Stimulated activated CD8-positive, alpha-beta memory T cell treated with anti-CD3 and anti-CD28 coated beads, Interleukin-15, amount 100 ng/mL, for 48 hours (primary cell): ENCODE measurements at places on chromosomes 7 and 10.

DNA sequence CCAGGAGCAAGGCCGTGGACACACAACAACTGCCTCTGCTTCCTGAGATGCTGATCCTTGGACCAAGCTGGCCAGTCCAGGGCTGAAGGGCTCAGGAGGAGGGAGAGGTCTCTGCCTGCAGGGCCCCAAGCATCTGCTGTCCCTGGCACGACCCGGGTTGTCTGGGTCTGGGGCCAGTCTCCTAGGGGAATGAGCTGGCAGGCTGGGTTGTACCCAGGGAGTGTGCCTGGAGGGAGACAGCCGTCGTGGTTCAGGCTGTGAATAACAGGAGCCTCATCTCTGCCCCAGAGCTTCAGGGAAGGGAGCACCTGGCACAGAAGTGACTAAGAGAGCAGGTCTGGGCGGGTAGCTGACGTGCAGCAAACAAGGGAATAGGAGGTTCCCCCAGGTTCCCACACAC, 17.9 kb upstream of the SERPINE1 start:
- DNase-seq: no peak

GRCh38 chr10:43403911-43404703, 4.9 kb downstream of the HNRNPF start:
- no peak for DNase-seq

- no peak for DNase-seq
Observed at GRCh38 chr7:149824748-149825566, 13.2 kb upstream of the ZNF862 start.

DNA sequence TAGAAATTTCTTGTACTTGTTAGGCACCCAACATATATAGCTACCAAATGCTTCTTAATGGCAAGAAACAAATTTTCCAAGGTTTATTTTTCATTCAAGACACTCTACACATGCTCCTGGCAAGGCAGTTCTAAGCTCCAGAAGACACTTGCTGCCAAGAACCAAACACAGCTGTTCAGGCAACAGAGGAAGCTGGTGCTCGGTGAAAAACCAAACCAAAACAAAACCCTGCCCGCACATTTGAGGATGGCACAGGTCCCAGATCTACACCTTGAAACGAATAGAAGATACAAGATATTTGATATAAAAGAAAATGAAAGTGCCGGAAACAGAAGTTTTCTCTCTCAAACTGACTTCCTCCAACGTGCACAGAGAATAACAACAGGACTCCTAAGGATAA, 4.9 kb upstream of the DNTT start:
- DNase-seq: no peak

DNA sequence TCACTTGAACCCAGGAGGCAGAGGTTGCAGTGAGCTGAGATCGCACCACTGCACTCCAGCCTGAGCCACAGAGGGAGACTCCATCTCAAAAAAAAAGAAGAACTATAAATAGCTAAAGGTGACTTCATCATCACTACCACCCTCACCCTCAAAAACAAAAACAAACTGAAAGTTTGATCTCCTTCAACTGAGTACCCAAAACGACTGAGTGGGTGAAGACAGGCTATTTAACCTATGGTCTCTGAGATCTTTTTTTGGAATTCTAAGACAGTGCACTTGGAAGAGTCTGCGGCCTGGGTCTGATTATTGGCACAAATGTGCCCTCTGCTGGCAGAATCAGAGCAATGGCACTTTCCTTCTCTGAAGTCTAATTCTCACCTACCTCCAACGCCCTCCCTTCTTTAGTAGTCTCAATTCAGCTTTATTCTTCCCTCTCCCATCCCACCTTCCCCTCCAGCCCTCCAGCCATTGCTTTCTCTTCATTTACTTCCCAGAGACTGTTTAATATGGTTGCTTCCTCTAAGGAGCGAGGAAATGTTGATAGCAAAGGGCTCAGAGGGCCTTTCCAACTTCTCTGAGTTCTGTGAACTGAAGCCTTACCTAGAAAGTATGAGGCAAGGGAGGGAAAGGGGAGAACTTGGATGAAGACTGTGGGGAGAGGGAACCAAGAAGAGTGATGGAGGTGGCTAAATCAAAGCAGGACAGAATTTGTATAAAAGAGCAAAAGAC, 2.9 kb upstream of the MYOZ1 start:
- DNase-seq: no peak

GRCh38 chr7:108335269-108335918, 120.8 kb downstream of the NRCAM start:
- no peak for DNase-seq

- no peak for DNase-seq
Observed at GRCh38 chr7:153496257-153496656, 555.9 kb upstream of the DPP6 start.

GRCh38 chr7:84368122-84368521, 173.5 kb upstream of the SEMA3A start:
- no peak for DNase-seq

GRCh38 chr10:72503694-72504438, 122.0 kb downstream of the MICU1 start:
- DNase-seq: no peak

DNA sequence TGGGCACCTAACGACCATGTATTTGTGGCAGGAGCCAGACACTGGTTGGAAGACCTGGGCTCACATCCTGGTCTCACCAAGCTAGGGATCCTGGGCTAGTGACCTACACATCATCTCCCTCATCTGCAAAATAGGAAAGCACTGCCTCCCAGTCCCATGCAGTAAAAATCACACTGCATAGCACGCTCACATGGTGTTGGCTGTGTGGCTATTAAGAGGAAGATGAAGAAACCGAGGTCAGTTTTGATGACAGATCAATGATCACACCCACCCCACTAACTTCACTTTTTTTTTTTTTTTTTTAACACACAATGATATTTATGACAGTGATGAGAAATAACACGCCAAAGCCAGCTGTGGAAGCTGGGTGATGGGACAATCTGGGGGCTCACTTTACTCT, 146.5 kb downstream of the RNF216 start:
- no peak for DNase-seq

GRCh38 chr10:78859769-78860168, 209.0 kb upstream of the ZMIZ1 start:
- DNase-seq: no peak

- no peak for DNase-seq
Observed at GRCh38 chr7:139078911-139079310, 30.6 kb downstream of the ZC3HAV1 start.

- DNase-seq: no peak
Observed at GRCh38 chr7:3176112-3177000, 124.7 kb upstream of the SDK1 start.

DNA sequence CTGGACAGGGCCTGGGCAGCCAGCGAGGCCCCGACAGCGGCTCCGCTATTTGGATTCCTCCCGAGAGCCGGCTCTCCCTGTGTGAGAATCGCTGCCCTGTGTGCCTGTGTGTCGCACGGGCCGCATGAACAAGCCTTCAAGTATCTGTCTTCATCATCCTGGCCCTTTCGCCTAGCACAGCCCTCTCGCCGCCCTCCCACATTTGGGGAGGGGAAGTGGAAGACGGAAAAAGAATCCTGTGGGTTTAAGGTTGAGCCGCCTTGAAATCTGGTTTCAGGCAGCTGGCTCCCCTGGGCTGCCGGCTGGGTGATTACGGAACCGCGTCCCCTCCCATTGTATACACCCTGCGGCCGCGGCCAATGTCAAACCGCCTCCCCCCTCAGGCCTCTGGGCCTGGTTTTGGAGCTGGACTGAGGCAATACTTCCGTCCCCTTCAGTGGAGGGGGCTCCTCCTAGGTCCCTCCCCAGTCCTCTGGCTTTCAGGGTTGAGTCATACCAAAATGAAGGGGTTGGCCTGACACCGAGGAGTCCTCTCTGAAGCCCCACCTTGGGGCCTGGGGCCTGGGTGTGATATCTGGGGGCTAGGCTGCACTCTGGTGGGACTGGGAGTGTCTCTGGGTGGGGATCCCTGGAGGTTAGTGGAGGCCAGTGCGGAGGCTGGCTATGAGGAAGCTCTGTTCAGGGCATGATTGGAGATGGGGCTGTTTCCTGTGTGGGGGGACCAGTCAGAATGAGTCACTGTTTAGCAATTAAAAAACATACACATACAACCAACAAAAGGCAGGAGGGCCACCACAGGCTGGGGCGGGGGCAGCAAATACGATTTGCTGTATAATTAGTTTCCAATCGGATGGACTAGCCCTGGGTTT, 1.7 kb downstream of the TRIM8 start:
- peak; percentile 80 for DNase-seq

GRCh38 chr7:46168671-46169383, 247.8 kb upstream of the IGFBP3 start:
- no peak for DNase-seq

DNA sequence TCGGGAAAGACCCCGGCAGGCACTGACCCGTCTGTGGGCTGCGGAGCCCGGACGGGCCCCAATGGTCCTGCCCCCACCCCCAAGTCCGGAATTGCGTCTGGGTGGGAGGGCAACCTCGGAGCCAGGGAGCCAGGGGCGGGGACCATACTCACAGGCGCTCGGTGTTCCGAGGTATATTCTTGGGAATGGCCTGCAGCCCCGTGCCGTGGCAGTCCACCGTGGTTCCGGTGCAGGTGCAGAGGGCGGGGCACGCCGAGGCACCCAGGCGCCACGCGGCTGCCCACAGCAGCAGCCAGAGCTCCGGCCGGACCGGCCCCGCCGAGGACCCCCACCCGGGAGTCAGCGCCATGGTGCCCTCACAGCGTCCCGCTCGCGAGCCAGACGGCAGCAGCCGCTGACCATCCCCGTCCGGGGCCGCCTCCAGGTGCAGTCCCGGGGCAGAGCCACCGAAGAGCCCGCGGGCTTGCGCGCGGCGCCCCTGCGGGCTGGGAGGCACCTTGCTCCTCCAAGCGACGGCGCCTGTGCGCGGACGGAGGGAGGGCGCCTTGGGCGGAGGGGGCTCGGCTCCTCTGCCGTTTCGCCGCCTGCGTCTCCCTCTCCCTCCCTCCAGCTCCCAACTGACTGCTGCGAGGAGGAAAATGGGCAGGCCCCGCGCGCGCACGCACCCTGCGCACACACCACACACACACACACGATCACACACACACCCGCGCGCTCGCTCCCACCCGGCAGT, at the start of gene SLIT1:
TSS of gene SLIT1 (minus strand) at position 634 of the 733 bp plus-strand sequence. CDS start at position 349, 285 bp downstream.
- DNase-seq: no peak

GRCh38 chr7:2445047-2445446, 31.2 kb downstream of the GRIFIN start:
- DNase-seq: no peak

DNA sequence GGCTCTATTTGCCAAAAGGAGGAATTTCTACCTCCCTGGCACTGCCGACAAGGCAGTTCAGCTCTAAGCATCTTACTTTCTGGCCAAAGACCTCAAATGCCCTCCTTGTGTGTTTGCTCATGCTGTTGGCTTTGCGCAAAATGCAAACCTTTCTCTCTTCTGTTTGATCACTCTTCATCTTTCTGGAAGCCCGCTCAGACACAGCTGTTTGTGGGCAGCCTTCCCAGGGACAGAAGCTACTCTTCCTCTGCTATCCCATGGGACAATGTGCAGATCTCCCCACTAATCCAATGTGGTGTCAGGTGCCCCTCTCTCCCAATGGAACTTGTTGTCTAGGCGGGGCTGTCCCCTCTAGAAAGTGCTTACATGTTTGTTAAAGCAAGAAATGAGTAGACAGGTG, 278.7 kb downstream of the CCSER2 start:
- DNase-seq: no peak

- no peak for DNase-seq
Observed at GRCh38 chr7:33742521-33742920, 162.8 kb upstream of the BMPER start.

DNA sequence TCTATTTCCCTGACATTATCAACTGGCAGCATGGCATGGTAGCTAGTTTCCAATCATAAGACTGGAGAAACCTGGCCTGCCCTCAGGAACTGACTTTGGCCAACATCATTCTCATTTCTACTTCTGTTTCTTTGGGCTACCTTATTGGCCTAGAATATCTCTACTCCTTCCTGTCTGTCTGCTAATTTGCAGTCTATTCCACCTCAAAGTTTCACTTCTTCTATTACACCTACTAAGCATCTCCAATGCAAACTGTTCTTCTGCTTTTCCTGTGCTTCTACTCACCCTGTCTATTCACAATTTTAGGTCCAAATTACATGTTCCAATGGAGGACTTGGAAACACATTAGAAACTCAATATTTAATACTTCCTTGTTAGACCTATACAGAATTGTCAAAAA, 65.6 kb downstream of the ZNF503 start:
- no peak for DNase-seq

GRCh38 chr7:31487071-31487470, 26.8 kb upstream of the ITPRID1 start:
- DNase-seq: no peak

GRCh38 chr7:81802251-81802650, 32.4 kb upstream of the HGF start:
- DNase-seq: no peak

DNA sequence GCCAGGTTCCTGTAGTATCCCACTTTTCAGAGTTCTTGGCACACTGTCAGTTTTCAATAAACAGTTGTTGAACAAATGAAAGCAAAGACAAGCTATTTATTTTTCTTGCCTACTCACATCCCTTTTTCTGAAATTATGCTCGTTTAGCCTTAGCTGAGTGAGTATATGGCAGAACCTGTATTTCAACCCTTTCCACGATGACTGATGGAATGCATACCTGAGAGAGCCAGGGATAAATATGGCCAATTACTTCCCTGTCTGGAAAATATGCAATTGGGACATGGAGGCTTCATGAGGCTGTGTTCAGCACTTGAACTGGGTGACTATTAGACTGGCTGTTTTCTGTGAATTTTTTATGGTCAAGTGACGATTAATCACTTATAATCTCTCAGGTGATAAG, 144.5 kb upstream of the POT1 start:
- DNase-seq: no peak

DNA sequence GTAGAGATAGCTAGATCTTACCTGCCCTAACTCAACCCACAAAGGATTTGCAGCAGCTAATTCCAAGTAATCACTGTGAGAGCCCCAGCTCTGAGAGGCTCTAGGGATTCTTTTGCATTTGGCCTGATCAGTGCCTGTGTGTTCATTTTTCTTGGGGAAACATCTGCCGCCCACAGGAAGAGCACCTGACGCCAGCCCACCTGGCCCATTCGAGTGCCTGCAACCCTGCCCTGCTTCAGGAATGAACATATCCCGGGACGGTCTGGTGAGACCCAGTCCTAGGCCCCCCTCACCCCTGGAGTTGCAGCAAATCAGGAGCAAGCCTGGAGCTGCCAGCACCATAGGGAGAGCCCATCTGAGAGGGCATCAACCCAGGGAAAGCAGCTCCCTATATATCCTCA, 38.8 kb downstream of the GSDME start:
- no peak for DNase-seq

- no peak for DNase-seq
Observed at GRCh38 chr10:114654822-114655575, 3.1 kb downstream of the ABLIM1 start.

GRCh38 chr10:130454543-130455000, 318.4 kb downstream of the GLRX3 start:
- no peak for DNase-seq

GRCh38 chr10:130551676-130552075, 415.5 kb downstream of the GLRX3 start:
- DNase-seq: no peak

- no peak for DNase-seq
Observed at GRCh38 chr10:21514129-21514817, 11.2 kb downstream of the SKIDA1 start.
